ENCODE measurements at places on chromosomes 1 and 21.
A peak's percentile ranks its signal among the peaks of the same experiment; 100 is the strongest.

DNA sequence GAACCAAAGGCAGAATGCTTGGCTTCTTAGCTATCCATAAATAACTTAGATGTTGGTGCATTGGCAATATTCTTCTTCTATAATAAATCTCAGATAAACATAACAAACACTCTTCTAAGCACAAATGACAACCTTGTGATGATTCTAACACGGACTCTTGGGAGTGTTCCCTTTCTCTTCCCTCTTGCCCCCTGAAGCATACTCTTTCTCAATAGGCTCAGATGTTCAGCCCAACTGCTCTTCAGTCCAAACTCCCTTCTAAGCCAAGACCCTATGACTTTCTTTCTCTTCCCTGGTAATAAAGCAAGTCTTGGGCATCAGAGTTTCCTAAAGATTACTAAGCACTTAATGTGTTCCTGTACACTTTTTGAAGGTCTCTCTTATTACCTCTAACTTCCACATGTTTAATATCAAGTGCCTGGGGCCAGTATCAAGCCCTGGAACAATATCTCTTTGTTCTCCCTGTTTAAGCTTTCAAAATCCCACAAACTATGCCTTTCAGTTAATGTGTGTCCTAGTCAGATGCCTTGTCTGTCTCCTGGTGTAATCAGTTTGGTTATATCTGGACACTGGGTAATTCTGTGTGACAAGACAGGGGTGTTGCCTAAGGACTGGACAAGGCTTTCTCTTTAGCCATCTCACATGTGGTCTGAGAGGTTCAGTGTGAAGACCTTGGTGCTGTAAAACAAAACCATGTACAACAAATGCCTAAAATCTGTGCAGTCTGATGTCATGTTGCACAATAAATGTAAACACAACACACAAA is 92.9 kb upstream of the IVNS1ABP start:
- no peak for DNase-seq

- DNase-seq, result no peak
Measured at GRCh38 chr1:93783876-93784275, 95.1 kb downstream of the DNTTIP2 start.

DNA sequence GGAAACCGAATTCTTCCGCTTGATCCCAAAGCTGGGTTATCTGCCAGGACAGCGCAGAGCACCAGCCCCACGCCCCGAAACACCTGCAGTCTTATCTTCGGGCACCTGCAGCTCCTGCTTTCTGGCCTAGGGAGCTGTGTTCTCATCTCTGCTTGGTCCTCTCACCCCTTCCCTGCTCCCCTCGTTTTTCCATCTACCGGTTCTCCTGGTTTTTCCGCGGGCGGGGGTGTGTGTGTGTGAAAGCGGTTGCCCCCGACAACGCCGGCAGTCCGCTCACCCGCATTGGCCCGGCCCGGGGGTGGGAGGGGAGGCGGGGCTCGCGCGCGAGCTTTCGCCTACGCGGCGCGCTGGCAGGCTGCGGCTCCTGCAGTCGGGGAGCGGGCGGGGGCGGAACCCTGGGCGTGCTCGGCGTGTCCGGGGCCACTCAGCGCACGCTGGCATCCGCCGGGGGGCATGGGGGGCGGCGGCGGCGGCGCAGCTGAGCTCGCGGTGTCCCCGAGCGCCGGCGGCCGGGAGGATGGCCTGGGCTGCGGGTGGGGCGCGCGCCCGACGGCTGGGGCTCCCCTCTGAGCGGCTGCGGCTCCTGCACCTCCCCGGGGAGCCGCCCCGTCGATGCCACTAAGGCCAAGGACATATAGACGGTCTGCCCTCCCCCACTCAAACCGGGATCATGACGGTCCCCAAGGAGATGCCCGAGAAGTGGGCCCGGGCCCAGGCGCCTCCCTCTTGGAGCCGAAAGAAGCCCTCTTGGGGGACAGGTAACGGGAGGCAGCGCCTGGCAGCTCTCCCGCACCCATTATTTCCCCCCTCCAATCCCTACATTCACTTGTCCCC is 3.2 kb downstream of the ATP8B2 start:
- DNase-seq, result peak; percentile 85

- DNase-seq, result no peak
Measured at GRCh38 chr21:45853703-45854342, 127.7 kb upstream of the COL6A1 start.

DNA sequence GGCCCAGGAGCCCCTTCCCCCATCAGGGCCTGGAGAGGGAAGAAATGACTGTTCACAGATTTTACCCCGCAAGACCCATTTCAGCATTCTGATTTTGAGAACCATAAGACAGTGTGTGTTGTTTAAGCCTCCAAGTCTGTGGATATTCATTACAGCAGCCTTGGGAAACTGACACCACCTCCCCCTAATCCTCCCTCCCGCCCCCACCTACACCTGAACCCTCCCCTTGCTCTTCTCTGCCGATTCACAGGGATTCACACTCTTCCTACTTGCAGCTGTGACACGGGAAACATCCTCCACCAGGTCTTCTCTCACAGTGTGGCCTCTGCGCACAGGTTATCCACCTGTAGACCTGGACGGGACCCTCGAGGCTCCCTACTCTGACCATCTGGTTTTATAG is 50.1 kb downstream of the RIPK4 start:
- no peak for DNase-seq

DNA sequence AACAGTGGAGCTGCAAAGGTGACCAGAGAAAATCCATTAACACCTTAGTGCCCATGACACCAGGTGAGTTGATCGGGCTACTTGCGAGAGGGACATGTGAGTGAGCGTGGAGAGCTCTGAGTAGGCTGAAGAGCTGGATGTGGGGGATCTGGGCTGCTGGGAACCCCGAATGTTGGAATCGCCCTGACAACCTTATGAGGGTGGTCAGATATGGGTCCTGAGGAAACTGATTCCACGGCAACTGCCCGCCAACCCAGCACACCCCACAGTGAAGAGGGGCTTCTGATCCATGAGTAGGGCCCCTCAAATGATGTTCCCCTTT is 705 bp upstream of the QSOX1 start:
- DNase-seq, result no peak

DNA sequence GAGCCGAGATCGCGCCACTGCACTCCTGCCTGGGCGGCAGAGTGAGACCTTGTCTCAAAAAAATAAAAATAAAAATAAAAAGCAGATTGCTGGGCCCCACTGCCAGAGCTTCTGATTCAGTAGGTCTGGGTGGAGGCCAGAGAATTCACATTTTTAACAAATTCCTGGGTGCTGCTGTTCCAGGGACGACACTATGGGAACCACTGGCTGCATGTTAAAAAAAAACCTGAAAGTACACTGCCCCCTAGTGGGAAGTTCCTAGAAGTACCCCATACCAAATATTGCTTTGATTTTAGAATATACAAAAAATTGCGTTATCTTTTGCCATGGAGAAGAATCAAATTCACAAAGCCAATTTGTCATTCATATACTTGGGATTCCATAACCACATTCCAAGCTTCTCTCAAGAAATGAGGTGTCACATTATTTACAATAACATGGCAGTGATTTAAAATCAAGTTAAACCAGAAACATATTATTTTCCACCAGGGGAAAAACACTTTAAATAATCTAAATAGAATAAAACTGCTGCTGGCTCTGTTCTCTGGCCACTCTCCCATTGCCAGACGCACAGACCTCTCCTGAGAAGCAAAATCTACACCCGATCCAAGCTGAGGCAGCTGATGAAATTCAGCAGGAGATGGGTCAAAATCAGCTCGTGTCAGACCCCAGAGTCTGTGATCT is 27.4 kb downstream of the SYF2 start:
- no peak for DNase-seq

GRCh38 chr1:167501515-167502191 is 16.7 kb downstream of the CD247 start:
- DNase-seq, result no peak

GRCh38 chr1:184061396-184062003 is 10.0 kb downstream of the TSEN15 start:
- no peak for DNase-seq
